ENCODE measurements at places on chromosomes 5 and 9.

DNA sequence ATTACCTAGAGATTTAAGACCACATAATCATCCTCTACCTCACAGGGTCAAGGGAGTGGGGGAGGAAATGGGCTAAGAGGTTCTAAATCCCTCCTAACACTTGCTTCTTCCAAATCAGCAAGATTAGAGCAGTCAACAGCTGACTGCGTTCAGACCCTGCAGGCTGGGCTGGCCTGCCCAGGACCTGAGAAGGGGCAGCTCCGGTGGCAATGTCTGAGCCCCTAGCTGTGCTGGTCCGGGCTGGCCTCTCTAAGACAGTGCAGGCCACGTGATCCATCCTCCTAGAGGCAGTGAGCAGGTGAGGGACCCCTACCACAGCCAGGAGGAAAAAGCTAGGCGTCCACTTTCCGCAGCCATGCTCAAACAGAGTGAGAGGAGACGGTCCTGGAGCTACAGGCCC lies at the start of gene KCNV2:
Gene KCNV2 (plus strand): TSS at position 126 of the 400 bp plus-strand sequence. CDS start 230 bp downstream, at position 356.
- no peak for DNase-seq

- DNase-seq = no peak
Observed at GRCh38 chr5:142324136-142324870, 518 bp downstream of the SPRY4 start.

GRCh38 chr9:108885643-108886348 lies 23.7 kb downstream of the ACTL7A start:
- DNase-seq = no peak

DNA sequence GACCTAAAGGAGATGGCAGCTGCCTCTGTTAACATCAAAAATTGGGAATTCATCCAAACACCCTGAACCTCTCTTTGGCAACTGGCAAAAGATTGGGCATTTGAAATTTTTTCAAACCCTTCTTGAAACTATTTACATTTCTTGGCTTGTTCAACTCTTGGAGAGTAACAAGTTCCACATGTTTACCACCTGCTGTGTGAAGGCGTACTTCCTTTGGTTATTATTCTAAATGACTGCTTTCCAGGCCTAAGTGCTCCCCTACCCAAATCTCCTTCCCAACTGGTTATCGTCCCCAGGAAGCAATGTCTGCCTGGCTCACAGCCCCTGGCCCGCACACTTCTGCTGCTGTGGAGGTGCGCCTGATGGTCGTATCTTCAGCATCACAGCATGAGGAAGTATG lies 422.7 kb downstream of the DMAC1 start:
- DNase-seq = no peak

GRCh38 chr9:31119890-31120454 lies 1264.5 kb upstream of the ACO1 start:
- peak; percentile 26 for DNase-seq

DNA sequence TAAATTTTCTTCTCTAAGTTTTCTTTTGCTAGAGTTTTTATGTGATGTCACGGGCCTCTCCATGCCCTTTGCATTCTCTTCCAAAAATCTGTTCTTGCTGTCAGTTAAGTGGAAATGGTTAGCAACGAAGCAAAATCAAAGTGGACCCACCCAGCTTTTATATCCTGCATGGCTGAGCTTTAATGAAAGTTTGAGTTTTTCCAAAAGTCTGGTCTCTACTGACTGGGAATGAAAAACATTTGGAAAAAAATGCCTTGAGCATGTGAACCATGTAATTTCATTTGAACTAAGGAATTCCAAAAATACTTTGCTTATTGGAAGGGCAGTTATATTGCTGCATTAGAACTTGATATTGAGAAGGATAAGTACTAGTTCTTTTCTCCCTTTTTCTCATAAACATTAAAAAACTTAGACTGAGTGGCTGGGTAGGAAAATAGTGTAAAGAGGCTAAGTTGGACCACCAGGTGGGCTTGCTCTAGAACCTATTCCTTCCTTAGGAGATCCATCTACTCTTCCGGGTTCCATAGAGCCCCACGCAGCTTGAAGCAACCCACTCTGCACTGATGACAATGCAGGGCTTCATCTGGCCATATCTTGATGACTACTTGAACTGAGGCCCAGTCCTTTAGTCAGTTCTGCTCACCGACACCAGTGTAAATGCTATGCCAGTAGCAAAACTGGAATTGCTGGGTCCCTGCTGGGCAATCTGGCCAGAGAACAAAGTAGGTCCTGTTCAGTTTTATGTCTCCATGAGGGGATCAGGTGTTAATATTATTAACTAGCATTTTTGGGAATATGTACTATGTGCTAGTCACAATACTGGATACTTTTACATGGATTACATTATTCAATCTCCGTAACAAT lies 17.4 kb upstream of the RIC1 start:
- no peak for DNase-seq

DNA sequence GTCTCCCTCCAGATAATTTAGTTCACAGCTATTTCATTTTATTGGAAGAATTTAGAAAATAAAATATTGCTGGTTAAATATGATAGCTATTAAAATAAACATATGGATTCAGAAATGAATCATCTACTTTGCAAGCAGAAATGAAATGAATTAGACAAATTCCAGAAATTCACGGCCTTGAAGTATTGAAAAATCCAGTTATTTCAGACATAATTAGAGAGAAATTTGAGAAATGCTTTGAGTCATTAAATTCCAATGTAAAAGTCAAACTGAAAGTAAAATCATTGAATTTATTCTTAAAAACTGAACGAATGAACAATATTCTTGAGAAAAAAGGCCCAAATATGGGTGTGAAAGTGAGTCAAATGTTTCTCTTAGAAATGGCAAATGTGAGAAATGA lies 632.6 kb upstream of the EDIL3 start:
- no peak for DNase-seq

DNA sequence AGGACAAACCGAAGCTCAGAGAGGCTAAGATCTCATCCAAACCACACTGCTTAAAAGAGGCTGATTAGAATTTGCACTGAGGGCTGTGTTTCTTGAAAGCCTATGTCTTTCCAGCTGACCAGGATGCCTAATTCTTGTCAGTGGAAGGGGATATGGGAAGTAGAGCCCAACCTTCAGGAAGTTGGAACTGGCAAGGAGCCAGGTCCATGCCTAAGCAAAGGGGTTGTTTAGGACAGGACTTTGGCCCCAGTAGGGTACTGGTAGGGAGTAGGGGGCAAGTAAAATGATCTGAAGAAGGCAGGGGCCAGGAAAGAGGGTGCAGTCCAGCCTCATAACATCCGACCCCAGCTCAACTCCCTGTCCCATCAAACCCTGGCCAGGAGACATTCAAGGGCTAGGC lies 130.9 kb downstream of the GAS1 start:
- no peak for DNase-seq

GRCh38 chr5:998246-999031 lies 10.2 kb upstream of the NKD2 start:
- DNase-seq = no peak

- no peak for DNase-seq
Observed at GRCh38 chr5:141850244-141850768, 27.9 kb downstream of the PCDH1 start.

- no peak for DNase-seq
Observed at GRCh38 chr5:1173485-1174070, 27.8 kb upstream of the SLC6A19 start.

DNA sequence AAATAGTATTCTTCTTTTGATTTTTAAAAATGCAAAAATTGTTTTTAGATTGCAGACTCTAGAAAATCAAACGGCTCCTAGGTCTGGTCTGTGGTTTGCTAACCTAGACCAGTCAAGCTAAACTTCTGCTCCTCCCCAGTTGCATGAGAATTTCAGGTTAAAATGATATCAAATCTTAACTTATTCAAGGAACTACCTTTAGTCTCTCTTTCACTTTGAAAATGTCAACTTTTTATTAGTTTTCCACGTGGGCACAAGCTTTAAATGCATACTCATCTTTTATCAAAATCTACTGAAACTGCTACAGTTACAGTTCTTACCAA lies 8.8 kb downstream of the CAMK4 start:
- DNase-seq = no peak

DNA sequence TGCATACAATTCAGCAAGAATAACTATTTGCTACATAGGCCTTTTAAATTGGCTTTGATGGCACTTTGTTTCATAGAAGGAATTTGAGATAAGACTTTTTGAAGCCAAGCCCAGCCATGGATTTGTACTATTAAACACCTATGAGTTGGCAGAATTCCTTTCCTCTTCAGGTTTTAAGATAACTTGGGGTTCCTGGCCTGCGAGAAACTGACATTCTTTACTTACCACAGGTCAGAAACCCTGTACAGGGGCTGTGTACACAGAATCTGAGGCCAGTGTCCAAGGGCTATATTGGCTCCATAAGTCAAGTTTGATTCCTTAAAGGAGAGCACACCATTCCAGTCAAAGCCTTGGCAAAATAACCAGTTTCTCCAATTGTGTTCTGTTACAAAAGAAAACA lies 10.8 kb upstream of the BTNL3 start:
- DNase-seq = no peak

DNA sequence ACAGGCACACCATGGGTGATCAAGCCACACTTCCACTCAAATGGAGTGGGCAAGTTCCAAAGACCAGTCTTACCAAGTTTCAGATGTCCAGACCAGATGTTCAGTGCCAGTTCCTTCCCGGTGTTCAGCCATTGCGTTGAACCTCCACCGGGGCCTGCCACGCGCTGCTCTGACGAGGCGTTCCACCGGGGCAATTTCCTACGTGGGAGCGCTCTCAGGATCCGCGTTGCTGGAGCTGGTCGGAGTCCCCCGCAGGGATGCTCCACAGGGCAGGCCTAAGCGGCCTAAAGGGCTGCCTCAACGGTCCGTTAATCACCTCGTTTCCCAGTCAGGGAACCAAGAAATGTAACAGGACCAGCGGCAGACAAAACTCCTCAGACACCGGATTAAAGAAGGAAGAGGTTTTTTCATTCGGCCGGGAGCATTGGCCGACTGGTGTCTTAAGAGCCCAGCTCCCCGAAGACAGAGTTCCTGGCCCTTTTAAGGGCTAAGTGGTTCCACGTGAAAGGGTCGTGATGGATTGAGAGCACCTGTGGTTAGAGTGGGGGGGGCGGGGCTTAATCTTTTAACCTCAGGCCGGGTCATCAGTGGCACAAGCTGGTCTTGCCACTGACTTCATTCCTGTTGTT lies 35.7 kb upstream of the PPP1R26 start:
- no peak for DNase-seq

- DNase-seq = no peak
Observed at GRCh38 chr9:136623016-136623841, 39.5 kb upstream of the EGFL7 start.

- no peak for DNase-seq
Observed at GRCh38 chr5:100311806-100312205, 223.4 kb upstream of the FAM174A start.

GRCh38 chr9:98520221-98520960 lies 188.3 kb downstream of the GABBR2 start:
- no peak for DNase-seq

GRCh38 chr9:75911390-75911789 lies 20.9 kb downstream of the PCSK5 start:
- DNase-seq = no peak

- DNase-seq = no peak
Observed at GRCh38 chr5:15285901-15286583, 213.9 kb upstream of the FBXL7 start.

GRCh38 chr5:87302061-87302460 lies 34.4 kb downstream of the RASA1 start:
- no peak for DNase-seq

DNA sequence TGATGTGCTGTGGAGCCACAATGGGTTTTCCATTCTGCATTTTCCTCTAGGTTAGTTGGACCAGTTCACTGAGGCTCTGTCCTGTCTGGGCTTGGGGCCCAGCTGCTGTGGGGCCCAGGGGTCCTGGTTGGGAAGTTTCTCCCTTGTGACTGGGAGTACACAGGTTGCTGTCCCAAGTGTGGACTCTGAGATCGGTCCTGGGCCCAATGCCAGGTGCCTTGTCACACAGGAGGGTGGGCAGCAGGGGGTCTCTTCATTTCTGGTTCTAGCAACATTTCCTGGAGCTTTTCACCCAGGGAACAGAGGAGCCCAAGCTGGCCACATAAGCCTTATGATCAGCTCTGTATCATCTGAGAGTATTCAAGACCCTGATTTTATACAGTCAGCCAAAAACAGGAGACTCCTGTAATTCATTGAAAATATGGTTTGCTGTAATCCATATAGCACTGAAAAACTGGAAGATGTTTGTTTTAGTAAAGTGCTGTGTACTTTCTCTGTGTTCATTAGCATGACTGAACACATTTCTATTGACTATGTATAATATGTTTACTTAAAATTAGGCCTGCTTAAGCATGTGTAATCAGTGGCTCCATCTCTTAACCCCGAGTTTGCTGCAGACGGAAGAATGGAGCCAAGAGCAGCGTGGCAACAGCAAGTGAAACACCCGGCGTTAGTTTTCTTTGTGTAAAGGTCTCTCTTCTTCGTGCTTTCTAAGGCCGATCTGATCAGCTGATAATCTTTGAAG lies 62.5 kb downstream of the MVB12B start:
- DNase-seq = peak; percentile 3

GRCh38 chr5:92544596-92544995 lies 1036.4 kb downstream of the NR2F1-AS1 start:
- no peak for DNase-seq

DNA sequence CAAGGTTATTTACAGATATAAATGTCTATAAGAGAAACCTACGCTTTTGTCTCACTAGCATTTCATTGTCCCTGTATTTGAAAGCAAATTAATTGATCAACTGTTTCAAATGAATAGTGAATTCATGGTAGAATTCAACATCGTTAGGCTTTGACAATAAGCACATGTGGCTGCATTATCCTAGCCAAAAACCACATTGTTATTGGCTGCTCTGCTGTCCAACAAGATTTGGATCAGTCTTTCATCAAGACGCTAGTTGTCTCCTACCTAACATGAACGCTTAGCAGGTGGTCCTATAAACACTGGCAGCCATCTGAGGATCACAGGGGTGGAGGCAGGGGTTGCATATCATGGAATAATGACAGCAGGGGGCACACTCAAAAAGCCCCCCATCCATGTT lies 455.0 kb downstream of the CTNND2 start:
- no peak for DNase-seq

- no peak for DNase-seq
Observed at GRCh38 chr5:149654231-149654630, 72.9 kb downstream of the ARHGEF37 start.

DNA sequence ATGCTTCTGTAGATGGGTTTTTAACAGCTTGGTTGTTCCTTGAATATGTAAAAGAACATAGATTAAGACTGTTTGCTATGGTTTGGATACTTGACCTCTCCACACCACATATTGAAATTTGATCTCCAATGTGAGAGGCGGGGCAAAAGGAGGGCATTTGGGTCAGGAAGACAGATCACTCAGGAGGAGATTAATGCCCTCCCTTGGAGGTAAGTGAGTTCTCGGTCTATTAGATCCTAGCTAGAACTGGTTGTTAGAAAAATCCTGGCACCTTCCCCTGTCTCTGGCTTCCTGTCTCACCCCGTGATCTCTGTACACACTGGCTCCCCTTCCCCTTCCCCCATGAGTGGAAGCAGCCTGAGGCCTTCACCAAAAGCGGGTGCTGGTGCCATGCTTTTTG lies 281.1 kb upstream of the ANKRD55 start:
- no peak for DNase-seq
